ENCODE measurements at places on chromosomes 13 and 19.

GRCh38 chr13:86976521-86977324 is 694.4 kb upstream of the SLITRK5 start:
- no peak for DNase-seq

DNA sequence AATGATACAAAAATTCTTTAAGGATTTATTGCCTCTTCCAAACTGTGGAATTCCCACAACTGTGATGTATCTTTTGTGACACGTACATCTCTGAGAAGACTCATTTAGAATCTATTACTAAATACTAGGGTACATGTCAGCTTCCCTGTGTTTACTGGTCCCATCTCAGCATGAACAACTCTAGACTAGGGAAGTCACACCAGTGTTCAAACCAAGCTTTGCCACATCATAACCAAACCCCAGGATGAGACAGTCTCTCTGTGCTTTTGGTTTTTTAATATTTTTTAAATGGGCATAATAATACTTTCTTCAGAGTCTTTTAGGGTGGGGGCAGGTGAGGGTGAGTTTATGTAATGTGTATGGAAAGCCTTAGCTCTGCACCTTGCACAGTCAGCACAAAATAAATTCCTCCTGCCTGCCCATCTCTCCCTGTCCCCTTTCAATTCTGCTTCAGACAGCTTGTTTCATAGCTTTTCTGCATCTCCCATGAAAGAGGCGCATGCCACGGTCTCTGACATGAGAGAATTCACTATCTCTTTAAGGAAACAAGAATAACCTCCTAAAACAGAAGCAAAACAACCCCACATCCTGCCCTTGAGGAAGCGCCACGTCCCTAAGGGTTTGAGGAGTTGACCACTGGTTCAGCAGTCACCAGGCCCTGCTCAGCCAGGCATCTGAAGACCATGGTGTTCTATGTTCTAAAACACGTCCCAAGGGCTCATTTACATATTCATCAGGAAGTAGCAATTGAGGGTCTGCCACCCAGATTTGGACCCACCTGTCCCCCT is 174.5 kb downstream of the USP12 start:
- no peak for DNase-seq

GRCh38 chr13:109145631-109146030 is 516.2 kb downstream of the MYO16 start:
- no peak for DNase-seq

DNA sequence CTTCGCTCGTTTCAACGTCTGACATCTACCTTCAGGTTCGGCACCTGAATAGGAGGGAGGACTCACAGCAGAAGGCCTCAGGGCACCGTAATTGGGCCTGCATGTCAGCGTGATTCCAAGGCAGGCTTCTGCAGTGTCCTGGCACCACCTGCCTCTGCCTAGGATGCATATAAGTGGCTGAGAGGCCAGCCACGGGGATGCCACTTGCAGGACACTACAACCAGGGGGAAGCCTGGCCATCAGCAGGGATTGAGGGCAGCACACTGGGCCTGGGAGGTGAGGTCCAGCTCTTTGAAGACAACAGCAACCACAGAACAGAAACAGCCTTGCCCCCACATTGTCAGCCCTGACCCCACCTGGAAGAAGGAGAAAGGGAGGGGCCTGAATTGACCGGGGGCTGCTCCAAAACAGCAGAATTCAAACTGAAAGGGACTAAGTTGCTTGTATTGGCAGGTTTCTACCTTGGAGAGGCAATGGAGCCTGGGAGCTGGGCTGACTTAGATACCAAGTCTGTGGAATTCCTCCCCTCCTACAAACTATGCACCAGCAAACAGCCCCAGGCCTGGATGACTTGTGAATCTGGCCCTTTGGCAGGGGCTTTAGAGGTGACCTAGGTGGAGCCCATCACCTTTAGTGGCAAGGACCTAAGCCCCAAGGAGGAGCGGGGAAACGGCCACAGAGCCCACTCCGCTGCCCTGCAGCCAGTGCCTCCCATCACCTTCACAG is 34.1 kb upstream of the POMP start:
- DNase-seq = no peak

- DNase-seq = no peak
These were observed 52.3 kb downstream of the PTPRS start for GRCh38 chr19:5288347-5288739.

- DNase-seq = no peak
These were observed 354.4 kb upstream of the ARGLU1 start for GRCh38 chr13:106922384-106922783.

DNA sequence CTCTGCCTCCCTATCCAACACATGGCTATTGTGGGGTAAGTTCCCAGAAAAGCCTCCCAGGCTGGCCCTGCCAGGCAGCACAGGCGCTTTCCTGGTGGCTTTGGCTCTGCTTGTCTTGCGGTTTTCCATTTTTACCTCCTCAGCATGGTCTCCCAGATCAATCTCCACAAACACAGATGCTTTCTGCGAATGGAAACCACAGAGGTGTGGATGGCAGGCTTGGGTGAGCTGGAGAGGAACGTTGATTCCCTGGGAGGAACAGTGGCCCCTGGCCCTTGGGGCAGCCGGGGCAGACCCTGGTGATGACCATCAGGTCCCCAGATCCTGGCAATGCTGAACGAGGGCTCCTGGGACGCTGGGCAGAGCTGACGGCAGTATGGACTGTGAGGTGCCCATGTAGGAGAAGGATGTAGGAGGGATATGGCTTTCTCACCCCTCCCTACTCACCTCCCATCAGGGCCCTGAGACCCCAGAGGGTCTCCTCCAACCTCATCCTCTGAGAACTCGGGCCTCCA is 6.6 kb downstream of the C13orf46 start:
- no peak for DNase-seq

DNA sequence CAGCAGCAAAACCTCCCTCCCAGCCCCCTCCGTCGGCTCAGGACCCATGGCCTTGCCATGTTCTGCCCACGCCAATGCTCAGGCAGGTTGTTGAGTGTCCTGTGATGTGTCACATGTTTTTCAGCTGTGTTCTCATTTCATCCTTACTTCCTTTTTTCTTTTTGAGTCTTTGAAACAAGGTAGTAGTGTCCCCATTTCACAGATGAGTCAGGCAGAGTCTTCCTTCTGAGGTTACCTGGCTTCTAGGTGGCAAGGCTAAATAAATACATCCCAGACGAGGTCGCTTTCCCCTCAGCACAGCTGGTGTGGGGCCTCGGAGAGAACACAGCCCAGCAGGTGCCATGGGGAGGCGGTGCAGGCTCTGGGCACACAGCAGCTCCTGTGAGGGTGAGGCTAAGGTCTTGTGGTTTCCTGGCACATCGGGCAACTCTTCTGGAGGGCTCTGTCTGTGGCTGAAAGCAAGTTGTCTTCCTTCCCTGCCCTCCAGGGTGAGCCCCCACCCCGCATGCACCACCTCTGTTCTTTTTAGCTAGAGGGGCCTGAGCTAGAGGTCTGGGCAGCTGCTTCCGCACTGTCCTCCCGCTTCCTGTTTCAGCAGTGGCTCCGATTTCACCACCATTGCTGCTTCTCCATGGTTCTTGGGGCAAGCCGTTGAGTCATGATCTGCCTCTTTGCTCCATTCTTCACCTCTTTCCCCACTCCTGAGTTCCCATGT is 15.1 kb downstream of the PRAM1 start:
- no peak for DNase-seq

- no peak for DNase-seq
These were observed at the start of gene SIGLEC9 for GRCh38 chr19:51124729-51125128. Gene SIGLEC9 (plus strand): TSS chr19:51124906. CDS start chr19:51124975, 69 bp downstream.

GRCh38 chr13:33319859-33320258 is 34.3 kb upstream of the STARD13 start:
- no peak for DNase-seq

GRCh38 chr13:45696610-45697226 is 5.4 kb upstream of the CBY2 start:
- DNase-seq = no peak

GRCh38 chr19:28634019-28634328 is 579.0 kb downstream of the UQCRFS1 start:
- no peak for DNase-seq

- no peak for DNase-seq
These were observed 541 bp upstream of the RSPH6A start for GRCh38 chr19:45815481-45816216.

DNA sequence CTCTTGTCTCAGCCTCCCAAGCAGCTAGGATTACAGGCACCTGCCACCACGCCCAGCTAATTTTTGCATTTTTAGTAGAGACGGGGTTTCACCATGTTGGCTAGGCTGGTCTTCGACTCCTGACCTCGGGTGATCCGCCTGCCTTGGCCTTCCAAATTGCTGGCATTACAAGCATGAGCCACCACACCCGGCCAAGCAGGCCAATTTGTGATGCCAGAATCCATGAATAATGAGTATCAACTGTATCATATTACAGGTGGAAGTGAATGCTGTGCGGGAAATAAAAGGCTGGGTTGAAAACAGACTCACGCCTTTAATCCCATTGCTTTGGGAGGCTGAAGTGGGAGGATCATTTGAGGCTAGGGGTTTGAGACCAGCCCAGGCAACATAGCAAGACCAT is 3.6 kb upstream of the NFILZ start:
- DNase-seq = no peak

- no peak for DNase-seq
These were observed 101.7 kb downstream of the TNFRSF19 start for GRCh38 chr13:23671897-23672296.

GRCh38 chr13:50229960-50230661 is 214.9 kb downstream of the KCNRG start:
- no peak for DNase-seq

GRCh38 chr19:49590971-49591730 is at the start of gene PRR12:
Gene PRR12 (plus strand): TSS chr19:49591182. CDS start chr19:49591655, 473 bp downstream.
- peak; percentile 89 for DNase-seq

DNA sequence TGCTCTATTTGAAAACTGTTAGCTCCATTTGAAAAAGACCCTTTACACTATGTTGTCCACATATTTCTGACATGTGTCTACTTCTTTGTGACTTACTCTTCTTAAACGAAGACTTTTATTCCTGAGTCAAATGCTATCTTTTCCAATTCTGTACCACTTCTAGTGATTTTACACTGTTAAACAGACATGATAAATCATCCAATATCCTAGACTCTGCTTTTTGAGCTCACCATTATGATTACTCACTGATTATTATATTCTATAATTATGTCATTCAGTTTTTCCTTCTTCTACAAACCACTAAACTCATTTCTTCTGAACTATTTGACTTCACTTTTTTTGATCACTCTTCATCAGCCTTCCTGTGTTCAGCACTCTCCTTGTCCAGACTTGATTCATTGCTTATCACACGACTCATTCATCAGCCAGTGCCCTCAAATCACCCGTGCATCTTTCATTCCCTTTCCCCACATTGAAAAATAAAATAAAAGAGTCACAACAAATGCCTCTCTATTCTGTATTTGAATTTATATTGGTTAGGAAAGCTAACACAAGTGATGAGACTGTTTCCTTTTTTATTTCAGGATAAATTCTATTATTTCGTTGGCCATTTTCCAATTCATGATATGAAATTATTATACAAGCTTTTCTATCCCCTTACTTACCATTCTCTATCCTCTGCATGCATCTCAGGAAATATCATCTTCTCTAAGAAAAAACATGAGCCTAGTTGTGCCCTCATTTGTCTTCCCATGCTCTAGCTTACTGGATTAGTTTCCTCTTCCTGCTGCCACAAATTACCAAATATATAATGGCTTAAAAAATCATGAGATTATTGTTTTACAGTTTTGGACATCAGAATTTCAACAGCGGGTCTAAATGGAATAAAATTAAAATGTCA is 1482.1 kb upstream of the MIR17HG start:
- no peak for DNase-seq

DNA sequence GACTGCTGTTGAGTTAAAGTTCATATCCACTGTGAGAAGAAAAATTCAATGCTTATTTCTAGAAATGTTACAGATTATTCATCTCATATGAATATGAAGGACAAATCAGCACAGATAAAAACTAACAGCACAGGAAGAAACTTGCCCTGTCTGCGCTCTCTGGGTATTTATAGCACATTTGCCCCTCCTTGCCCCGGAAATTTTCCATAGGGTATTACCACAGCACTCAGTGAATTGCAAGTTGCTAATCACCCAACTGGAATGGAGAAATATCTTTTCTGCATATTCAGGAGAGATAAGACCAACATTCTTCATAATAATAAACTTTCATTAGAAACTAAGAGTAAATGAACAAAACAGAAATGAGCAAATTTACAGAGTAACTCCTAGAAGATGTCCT is 318.0 kb upstream of the KLF12 start:
- no peak for DNase-seq

GRCh38 chr19:15633082-15633835 is 7.4 kb upstream of the CYP4F3 start:
- no peak for DNase-seq

- no peak for DNase-seq
These were observed 10.1 kb upstream of the ZNF358 start for GRCh38 chr19:7505682-7506384.

- no peak for DNase-seq
These were observed 1.1 kb downstream of the IL17D start for GRCh38 chr13:20704459-20705069.

GRCh38 chr13:99370481-99371275 is 63.5 kb upstream of the GPR183 start:
- no peak for DNase-seq

DNA sequence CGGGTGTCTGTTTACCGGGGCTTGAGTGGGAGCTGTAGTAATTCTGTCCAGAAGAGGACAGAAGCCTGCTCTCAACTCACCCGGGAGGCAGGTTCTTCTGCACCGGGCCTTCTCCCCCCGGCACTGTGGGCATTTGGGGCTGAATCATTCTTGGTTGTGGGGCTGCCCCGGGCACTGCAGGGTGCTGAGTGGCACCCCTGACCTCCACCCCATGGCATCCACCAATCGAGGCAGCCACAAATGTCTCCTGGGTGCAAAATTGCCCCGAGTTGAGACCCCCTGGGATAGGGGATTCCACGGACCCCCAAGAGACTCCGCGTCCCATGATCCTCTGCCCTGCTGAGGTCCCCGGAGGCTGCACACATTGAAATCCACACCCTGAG is 68.8 kb downstream of the GNG7 start:
- DNase-seq = no peak

DNA sequence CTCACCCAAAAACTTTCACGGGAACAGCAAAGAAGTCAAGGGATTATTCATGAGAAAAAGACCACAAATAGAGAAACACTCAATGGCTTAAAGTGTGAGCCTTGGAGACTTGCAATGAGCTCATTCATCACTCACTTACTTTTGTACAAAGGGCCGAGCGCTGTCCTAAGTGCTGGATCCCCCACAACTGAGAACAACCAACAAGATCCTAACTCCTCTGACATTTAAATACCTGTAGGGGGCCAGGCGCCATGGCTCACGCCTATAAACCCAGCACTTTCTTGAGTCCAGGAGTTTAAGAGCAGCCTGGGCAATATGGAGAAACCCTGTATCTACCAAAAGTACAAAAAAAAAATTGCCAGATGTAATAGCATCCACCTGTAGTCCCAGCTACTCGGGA is 29.4 kb upstream of the ZNF507 start:
- no peak for DNase-seq

DNA sequence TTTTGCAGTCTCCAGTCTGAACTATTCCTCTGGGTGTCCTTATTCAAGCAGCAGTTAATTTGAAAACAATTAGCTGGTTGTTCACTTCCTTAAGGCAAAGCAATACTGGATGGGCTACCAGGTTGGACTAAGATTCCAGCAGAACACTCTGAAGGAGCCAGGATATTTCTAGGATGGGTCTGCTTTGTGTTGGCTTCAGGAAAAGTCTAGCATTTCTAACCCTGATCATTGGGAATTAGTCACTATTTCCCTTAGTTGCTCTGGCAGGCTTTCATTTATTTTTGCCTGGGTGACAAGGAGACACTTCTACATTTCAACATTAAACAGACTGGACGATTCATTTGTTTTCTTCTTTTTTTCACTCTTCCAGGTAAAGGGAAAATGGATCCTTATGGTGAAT is 228.4 kb downstream of the ENOX1 start:
- no peak for DNase-seq

Data from T-helper 2 cell (primary cell).